ENCODE measurements at places on chromosomes 5 and 9. TPM values are rescaled to one million over a fixed set of nuclear protein-coding genes. Genes with fewer than 3 reads are reported as not detected.

The MRPS2 gene
- total RNA-seq: 17.5 TPM

The ATP10B gene
- 16.1 TPM for total RNA-seq

DNA sequence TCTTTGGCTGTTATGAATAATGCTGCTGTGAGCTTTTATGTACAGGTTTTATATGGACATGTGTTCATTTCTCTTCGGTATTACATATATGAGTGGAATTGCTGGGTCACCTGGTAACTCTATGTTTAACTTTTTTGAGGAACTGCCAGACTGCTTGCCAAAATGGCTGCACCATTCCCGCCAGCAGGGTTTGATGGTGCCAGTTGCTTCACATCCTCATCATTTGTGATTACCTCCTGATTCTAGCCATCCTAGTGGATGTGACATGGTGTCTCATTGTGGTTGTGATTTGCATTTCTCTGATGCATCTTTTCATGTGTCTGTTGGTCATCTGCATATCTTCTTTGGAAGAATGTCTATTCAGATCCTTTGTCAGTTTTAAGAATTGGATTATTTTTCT lies 10.7 kb downstream of the NANS start:
- DNase-seq: no peak

DNA sequence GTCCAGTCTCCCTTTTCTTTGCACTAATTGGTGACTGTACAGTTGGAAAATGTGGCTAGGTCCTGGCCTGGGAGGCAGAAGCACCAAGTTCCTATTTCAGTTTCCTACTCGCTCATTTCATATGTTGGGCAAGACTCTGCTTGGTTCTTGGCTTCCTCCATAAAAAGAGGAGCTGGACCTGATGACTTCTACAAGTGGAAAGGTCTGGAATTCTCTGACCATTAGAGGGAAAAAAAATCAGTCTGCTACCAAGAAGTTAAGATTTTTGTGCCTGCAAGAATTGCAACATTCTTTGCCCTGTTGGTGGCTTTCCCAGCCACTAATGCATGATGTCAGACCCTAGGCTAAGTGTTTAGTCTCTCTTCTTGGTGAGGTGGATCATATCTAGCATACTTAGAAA lies 91.5 kb downstream of the WDR41 start:
- DNase-seq: no peak

GRCh38 chr5:90529939-90530677 lies 724 bp upstream of the LYSMD3 start:
- DNase-seq: peak; percentile 73

DNA sequence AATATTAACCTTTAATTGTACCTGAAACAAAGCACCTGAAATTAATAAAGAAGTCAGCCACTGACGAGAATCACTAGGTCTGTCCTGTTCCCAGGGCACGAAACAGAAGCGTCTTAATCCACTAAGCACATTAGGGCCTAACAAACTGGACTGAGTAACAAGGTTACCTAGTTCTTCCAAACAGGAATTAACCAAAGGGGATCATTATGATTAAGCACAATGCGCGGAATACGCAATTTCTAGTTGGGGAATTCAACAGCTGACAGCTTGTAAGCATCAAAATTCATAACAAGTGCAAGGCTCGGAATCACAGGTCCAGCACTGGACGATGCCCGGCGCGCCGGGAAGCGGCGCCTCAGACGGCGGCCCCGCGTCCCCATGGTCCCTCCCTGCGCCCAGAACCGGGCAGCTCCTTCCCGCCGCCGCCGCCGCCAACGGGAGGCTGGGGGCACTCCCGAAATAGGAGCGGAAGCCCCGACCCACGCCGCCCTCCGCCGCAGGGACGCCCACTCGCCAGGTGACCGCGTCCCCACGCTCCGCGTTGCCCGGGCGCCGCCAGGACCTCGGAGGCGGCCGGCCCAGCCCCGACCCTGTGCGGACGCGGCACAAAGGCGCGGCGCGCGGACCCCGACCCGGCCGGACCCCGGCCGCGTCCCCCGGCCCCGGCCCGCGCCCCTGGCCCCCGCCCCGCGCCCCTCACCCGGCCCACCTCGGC lies 898 bp downstream of the CAMSAP1 start:
- peak; percentile 67 for DNase-seq

DNA sequence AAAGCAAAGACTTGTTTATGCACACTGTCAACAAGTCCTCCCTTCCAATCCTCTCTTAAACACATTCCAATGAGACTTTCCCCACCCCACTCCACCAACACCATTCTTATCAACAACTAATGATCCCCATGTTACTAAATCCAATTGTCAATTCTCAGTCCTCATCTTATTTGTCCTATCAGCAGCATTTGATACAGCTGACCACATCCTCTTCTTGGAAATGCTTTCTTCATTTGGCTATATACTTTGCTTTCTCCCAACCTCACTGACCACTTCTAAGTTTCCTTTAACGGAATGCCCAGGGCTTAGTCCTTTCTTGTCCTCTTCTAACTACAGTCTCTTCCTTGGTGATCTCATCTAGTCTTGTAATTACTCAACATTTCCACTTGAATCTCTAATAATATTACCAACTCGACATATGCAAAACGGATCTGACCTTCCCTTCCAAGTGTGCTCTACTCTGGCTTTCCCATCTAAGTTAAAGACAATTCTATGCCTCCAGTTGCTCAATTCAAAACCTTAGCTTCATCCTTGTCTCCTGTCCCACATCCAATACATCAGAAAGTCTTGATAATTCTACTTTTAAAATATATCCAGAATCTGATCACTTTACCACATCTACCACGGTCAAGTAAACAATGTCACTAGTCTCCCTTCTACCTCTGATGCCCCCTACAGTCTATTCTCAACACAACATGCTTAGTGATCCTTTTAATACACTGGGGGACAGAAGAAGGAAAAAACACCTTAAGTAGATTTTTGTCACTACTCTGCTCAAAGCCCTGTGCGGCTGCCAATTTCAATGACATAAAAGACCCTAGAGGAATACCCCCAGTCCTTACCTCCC lies 25.5 kb downstream of the AGTPBP1 start:
- no peak for DNase-seq

DNA sequence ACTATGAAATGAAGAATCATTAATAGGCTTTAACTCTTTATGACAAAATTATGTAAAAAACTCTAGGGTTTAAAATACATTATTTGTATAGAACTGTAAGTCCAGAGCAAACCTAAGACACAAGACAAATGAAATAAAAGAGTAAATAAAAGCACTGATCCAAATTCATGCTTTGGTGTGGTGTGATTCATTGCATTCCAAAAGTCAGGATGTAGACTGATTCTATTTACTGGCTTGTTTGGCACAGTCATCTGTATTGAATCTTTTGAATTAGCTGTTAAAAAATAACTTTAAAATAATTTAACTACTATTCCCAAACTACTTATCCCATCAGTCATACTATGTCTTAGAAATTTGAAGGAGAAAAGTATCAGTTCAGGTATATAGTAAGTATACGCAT lies 31.1 kb downstream of the IL4 start:
- no peak for DNase-seq
